CMK (cell line): ENCODE measurements at places on chromosomes 1 and 21.

DNA sequence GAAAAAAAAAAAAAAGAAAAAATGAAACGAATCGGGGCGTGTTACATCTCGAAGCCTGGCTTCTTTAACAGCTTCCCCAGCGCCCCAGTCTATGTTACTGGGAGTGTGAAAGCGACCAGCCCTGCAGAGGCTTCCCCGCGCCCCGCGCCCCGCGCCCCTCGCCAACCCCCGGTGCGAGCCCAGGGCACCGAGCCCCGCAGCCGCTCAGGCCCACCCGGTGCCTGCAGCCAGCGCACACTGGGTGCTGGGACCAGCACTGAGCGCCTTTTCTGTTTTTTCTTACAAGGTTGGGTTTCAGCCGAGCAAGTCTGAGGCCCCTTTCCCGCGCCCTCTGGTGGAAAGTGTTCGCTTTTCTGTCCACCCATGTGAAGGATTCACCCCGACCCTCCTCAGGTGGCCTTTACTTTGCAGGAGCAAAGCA is 42.1 kb upstream of the ZNF496 start:
- DNase-seq, result no peak

GRCh38 chr1:38891753-38892152 is 10.4 kb upstream of the GJA9 start:
- DNase-seq, result no peak

DNA sequence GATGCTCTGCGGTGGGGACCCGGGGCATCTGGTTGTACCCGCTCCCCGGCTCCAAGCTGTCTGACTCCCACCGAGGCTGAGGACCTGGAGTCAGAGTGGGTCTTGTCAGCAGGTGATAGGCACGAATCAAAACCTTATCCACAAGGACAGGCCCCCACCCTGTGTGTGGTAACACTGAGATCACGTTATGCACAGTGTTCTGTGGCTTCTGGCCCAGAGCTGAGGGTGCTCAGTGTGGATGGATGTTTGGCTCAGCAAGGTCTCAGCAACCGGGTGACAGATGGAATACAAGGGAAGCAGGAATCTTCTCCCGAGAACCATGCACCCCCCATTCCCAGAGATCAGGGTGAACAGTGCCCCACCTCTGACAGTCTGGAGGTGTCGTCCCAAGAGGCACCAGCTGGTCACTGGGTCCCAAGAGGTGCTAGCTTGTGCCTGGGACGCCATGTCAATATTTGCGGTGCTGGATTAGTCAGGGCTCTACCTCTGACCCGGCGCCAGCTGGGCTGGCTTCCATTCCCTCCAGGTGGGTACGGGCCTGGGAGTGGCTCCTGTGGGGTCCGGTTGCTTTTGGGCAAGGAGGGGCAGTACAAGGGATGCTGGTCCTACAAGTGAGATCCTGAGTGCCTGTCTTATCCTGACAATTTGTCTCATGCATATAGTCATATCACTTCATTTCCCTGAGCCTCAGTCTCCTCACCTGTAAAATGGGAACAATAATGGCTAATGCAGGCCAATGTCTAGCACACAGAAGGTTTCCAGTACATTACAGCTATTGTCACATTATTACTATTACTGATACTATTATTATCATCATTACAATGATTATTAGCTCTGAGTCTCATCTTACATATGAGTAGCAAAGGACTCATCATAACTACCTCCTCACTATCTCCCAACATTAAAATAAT is 957 bp downstream of the CAPN9 start:
- DNase-seq, result no peak

- DNase-seq, result no peak
Measured at GRCh38 chr1:206547104-206547503, 39.8 kb downstream of the RASSF5 start.

- DNase-seq, result no peak
Measured at GRCh38 chr21:18950045-18950740, 546.6 kb upstream of the TMPRSS15 start.

- DNase-seq, result no peak
Measured at GRCh38 chr1:26666855-26667254, 29.0 kb upstream of the ARID1A start.

DNA sequence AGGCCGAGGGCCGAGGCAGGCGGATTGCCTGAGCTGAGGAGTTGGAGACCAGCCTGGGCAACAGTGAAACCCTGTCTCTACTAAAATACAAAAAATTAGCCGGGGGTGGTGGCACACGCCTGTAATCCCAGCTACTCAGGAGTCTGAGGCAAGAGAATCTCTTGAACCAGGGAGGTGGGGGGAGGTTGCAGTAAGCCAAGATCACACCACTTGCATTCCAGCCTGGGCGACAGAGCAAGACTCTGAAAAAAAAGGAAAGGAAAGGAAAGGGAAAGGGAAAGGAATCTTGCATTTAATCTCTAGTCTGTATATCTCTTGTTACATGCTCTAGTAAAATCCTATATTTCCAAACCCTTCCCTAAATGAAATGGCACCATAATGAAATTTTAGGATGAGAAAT is 328.3 kb upstream of the ADGRL2 start:
- DNase-seq, result no peak

- DNase-seq, result no peak
Measured at GRCh38 chr1:82062206-82062605, 261.5 kb downstream of the ADGRL2 start.

GRCh38 chr21:24118738-24119459 is 1488.4 kb downstream of the MRPL39 start:
- DNase-seq, result no peak
